GDM1 (cell line): ENCODE measurements at places on chromosomes 13 and 19.

DNA sequence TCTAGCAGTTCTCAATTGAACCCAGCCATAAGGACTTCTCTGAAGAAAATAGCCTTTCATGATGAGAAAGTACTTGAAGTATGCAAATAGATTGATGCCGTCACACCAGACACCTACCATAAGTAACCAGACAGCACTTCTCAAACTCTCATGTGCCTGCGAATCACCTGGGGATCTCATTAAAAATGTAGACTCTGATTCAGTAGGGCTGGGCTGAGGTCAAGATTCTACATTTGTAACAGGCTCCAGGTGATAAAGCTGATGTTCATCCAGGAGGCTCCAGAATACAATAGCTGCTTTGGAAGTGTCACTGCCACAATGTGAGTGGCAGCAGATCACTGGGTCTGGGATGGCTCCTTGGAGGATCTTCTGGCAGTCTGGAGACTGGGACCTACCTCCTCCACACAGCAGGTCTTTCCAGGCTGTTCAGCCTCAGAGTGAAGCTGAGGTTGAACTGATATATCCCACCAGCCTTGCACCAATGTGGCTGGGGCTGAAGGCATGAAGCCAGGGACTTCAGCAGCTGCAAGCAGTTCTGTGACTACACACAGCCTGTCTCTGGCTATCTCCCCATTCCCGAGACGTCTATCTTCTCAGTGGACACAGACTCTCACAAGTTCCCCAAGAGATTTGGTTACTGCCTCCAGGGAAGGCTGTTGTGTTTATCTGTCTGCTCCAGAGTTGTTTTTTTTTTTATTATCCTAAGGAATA is 9.1 kb downstream of the MBNL2 start:
- no peak for DNase-seq

DNA sequence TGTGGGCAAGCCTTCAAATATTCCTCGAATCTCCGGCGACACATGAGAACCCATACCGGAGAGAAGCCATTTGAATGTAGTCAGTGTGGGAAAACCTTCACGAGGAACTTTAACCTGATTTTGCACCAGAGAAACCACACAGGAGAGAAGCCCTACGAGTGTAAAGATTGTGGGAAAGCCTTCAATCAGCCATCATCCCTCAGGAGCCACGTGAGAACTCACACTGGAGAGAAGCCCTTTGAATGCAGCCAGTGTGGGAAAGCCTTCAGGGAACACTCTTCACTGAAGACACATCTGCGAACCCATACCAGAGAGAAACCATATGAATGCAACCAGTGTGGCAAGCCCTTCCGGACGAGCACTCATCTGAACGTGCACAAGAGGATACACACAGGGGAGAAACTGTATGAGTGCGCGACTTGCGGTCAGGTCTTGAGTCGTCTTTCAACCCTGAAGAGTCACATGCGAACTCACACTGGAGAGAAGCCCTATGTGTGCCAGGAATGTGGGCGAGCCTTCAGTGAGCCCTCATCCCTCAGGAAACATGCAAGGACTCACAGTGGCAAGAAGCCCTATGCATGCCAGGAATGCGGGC is 28.8 kb downstream of the ZNF333 start:
- no peak for DNase-seq

DNA sequence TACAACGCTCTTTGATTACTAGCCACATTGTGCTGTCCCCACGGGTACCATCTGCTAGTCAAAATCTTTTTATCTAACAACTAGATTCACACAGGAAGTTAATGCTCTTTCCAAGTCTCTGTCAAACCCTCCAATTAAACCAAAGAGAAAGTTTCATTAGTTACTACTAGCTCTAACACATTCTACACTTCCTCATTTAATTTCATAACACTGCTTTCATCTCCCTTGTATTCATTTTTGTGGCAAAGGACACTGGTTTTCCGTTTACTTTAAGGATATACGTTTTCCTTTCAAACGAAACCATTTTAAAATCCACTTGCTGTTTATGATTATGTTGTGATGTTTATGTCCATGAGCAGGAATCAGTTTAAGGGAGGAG is 5.3 kb downstream of the DYRK1B start:
- DNase-seq = no peak

GRCh38 chr19:343451-343931 is 1.1 kb downstream of the MIER2 start:
- no peak for DNase-seq

DNA sequence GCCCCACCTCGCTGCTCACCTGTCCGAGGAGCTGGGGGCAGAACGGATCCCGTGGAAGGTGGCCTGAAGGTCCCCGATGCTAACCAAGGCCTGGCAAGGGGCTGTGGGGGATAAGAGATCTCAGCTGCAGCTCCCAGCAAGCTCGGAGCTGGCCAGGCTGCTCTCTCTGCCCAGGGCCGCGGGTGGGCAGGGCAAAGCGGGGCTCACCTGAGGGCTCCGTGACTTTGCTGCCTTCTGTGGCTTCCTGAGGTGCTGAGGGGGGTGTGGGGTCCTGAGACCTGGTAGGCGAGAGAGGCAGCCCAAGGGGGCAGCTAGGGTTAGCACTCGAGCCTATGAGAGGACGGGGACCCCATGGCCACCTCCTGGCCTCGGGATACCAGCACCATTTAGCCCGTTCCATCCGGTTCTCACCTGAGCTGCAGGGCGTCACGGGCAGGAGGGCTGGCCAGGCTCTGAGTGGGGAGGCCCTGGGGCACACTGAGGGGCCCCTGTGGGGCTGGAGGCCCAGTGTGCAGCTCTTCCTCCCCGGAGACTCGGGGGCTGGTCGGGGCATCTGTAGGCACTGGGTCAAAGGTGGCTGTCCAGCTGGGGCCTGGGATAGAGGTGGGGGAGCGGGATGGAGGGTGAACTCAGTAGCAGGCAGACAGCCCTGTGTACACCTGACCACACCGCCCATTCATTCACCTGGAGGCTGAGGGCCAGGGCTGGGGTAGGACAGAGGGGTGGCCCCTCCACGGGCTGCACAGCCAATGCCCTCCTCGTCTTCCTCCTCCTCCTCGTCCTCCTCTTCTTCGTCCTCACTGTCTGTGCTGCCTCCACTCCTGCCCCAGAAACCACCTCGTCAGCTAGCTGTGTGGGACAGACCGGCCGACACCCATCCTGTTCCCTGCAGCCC is 3.1 kb upstream of the TMEM86B start:
- no peak for DNase-seq

DNA sequence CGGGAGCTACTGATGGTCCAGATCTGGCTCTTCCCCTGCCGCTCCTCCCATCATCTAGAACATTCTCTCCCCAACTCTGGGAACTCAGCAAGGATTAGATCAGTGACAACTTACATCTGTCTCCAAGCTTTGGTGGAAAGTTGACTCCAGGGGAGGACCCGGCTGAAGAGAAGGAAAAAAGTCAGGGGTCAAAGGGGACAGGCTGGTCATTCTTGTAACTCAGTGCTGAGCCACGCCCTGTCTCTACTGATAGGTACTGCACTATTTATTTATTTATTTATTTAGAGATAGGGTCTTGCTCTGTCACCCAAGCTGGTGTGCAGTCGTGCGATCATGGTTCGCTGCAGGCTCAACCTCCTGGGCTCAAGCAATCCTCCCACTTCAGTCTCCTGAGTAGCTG is 14.3 kb downstream of the PLEKHA4 start:
- no peak for DNase-seq

GRCh38 chr19:29542776-29543175 is 17.0 kb downstream of the VSTM2B start:
- DNase-seq = no peak

DNA sequence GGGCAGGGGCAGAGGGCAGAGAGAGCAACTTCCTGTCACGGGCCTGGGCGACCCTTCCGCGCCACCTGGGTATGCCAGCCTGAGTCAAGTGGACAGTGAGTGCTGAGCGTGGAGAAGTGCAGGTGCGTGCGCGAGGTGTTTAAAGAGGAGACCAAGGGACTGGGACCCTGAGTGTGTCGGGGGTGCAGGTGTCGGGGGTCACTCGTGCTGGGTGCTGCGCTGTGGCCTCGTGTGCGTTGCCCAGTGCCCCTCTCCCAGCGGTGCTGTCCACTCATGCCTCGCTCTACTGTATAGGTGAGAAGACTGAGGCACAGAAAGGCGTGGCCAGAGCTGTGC is 18.9 kb upstream of the KCTD15 start:
- no peak for DNase-seq

DNA sequence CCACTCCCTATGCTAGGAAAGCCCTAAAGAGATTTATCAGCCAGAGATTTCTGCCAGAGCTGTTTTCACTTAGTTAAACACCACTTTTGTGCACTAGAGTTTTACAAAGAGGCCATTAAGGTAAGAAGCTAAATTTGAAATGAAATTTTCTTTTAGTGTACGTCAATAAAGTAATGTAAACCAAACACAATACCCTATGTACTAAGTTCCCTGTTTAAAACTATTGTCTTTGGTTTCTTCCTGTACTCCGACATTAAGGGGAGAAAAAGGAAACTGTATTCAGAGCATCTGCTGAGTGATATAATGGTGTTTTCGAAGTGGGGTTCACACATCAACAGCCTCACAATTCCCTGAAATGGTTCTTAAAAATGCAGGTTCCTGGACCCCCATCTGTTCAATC is 40.7 kb upstream of the STARD13 start:
- no peak for DNase-seq

DNA sequence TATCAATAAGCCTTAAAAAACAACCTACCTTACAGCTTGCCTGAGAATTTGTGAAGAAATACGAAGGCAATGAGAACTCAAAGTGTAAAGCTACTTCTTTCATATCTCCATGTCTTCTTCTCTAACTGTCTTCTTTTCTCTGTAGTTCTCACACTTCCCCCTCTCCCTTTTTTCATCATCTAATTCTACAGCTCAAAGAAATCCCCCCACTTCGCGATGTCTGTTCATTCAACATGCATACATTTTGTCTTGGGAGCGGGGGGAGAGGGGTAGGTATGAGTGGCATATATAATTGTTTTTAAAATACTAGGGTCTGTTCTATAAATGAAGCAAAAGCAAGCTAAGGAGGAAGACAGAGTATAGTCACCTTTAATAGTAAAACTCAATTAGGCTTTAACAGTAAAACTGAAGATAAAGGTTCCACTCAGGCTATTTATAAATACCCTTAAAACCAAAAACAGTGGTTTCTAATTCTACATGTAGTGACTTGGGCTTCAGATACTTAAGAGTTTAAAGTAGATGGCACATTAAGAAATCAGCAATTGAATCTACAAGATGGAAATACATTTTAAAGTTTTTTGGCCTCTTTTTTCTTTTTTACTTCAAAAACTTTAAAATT is 106.9 kb downstream of the KLF12 start:
- no peak for DNase-seq

DNA sequence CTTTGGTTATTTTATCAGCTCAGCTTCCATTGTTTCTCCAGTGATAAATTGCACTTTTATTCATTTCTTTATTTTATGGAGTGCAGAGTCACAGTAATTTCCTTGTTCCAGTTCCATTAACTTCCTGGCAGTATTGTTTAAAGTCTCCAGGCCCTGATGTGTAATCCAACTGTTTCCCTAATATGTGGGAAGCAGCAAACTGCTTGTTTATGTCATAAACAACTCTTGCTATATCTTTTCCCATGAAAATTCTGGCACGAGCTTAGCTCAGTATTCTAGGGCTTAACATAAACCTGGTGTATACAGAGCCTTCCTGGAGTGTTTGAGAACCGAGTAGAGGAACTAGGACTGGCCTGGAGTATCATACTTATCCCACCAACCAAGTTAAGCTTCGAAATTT is 83.5 kb upstream of the ARGLU1 start:
- no peak for DNase-seq

DNA sequence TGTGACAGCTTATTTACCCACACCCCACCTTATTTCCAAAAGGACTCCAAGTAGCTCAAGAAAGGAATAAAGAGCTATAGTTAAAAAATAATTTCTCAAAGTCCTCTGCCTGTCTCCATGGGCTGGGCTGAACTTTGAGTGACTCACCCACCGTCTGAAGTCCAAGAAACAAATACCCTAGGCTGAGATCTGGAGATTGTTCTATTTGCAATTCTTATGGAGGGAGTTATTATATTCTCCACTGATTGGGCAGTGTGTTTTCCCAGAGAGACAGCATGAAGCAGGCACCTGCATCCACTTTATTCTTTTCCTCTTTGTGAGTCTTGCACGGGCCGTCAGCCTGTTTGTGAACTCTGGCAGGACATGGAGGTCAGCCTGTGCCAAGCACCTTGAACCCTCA is 63.2 kb downstream of the SHISA2 start:
- no peak for DNase-seq

- DNase-seq = no peak
These were observed 48.7 kb upstream of the ITM2B start for GRCh38 chr13:48184260-48184659.

DNA sequence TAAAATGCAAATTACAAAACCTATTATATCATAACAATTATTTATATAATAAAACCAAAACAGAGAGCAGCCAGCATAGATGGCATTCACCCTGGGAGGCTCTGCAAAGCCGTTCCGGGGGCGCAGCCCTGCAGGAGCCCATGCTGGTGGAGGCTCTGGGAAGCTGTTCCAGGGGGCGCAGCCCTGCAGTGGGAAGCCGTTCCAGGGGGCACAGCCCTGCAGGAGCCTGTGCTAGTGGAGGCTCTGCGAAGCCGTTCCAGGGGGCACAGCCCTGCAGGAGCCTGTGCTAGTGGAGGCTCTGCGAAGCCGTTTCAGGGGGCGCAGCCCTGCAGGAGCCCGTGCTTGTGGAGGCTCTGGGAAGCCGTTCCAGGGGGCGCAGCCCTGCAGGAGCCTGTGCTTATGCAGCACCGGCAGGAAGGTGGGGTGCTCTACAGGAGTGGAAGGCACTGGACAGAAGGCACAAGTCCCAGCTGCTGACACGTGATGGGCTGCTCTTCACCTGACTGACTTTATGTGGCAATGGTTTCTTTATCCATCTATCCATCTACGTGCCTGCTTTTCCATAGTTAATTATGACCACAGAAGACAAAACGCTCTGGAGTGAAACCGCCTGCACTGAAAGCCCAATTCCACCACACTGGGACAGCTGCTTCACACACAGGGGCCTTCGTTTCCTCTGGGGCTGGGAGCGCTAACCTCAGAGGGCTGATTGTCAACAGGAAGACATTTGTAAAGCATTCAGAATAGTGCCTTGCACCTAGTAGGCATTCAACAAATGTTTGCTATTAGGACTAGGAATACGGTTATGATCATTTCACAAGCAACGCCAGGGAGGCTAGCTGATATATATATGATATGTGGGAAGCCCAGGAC is 23.7 kb downstream of the PCID2 start:
- no peak for DNase-seq

GRCh38 chr13:46668302-46668720 is 115.3 kb downstream of the LRCH1 start:
- DNase-seq = peak; percentile 92

DNA sequence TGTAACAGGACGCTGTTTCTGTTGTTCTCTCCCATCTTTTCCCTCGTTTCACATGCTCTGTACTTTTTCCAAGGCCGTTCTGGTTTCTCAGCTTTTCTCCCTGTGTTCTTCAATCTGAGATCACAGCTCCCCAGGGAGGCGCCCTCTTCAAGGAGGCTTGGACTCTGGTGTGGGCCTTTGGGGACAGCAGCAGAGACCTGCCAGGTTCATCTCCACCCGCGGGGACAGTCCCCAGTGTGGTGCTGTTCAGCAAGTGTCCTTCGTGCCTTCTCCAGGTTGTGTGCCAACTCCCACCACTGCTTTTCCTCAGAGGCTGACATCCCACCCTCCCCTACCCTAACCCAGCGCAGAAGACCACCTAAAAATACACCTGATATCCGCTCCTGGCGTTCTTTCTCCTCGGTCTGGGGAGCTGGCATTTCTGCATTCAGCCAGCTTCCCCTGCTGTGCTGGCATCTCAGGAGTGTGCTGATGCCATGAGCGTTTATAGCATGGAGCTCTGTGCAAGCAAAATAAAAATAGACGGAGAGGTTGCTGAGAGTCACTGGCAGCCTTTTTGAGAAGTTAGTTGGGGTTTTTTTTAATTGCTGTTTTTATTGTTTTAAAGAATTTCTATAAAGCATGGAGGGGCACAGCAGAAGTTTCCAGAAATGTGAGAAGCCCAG is 149.4 kb downstream of the STK24 start:
- DNase-seq = no peak
